ENCODE measurements at places on chromosomes 7 and 10. TPM values are rescaled to one million over a fixed set of nuclear protein-coding genes. Genes with fewer than 3 reads are reported as not detected.

The FRA10AC1 gene
- total RNA-seq, result 6.9 TPM

The RPEL1 gene
- total RNA-seq, result not detected

The HOXA6 gene
- 2.1 TPM for total RNA-seq

The TMEM176A gene
- total RNA-seq, result not detected

The EPHB4 gene
- 84.2 TPM for total RNA-seq

The INSIG1 gene
- total RNA-seq, result 105 TPM

DNA sequence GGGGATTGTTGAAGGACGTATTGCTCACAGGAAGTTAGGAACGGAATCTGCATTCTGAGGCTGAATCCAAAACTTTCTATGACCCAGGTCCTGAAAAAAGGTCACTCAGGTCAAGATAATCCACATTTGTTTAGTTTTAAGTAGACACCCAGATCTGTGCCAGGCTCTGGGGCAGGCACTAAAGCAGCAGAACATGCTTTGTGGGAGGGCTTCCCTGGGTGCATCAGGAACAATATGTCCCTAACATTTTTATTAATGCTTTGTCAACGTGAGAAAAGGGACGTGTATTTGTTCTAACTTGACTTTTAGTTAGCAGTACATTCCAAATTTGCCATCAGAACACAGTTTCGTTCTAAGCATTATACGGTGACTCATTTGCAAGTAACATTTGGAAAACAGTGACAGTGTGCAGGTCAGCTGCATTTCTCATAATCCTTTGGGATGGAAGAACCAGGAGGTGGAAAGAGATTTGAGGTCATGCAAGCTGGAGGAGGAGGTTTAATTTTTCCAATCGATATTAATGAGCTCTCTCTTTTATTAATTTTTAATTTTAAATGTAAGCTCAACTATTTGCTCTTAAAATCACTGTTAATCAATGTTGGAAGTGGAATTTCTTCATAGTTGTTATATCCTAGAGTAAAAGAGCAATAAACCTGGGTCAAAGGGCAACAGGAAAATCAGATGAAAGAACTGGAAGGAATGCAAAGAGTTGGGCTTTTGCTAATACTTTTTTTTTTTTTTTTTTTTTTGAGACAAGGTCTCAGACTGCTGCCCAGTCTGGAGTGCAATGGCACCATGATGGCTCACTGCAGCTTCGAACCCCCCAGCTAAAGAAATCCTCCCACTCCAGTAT is 35.0 kb downstream of the TAS2R41 start:
- DNase-seq, result peak; percentile 78

DNA sequence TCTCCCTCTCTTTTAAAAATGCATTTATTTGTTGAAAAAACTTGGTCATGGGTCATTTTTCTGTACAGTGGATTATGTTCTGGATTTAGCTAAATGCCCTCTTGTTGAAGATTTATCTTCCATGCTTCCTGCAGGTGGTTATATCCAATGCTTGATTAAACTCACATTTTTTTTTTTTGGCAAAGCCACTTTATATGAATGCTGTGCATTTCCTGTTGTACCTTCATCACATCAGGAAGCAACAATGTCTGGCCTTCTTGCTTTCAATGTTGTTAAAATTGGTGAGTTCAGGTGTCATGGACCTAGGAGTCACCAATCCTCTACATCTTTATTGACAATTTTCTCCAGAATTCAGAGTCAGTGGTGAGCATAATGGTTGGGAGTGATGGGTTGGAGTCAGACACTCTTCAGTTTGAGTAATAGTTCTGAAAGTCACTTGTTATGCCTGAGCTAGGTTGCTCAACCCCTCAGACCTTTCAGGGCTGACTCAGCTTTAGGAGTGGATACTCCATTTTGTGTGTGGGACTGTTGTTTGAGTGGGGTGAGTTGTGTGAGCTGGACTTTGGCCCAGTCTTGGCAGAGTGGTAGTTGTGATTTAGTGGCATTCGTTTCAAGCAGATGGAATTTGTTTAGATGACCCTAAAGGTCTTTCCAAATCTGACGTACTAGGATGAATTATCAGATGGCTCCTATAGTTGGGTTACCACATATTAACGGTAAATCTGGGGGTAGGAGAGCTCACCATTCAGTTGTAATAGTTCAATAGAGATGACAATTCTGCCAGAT is 213.5 kb upstream of the ZNF32 start:
- peak; percentile 68 for DNase-seq

DNA sequence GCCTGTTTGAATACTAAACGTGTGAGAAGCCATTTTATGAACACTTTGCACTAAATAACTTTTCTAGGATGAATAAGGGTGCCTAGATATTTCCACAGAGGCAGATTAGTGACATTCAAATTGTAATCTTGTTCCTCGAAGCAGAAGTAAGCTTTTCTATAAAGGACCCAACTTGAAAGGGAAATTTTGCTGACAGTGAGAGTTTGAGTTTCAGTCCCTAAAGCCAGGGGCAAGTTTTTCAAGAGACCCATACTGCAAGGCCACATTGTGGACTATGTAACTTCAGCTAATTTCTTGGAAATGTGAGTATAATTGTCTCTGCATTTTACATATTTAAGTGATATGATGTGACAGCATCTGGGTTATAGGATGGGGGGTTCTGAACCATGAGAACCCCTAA is 387.2 kb upstream of the ETV1 start:
- no peak for DNase-seq

- DNase-seq, result no peak
Measured at GRCh38 chr7:47663213-47663612, 81.3 kb upstream of the TNS3 start.

DNA sequence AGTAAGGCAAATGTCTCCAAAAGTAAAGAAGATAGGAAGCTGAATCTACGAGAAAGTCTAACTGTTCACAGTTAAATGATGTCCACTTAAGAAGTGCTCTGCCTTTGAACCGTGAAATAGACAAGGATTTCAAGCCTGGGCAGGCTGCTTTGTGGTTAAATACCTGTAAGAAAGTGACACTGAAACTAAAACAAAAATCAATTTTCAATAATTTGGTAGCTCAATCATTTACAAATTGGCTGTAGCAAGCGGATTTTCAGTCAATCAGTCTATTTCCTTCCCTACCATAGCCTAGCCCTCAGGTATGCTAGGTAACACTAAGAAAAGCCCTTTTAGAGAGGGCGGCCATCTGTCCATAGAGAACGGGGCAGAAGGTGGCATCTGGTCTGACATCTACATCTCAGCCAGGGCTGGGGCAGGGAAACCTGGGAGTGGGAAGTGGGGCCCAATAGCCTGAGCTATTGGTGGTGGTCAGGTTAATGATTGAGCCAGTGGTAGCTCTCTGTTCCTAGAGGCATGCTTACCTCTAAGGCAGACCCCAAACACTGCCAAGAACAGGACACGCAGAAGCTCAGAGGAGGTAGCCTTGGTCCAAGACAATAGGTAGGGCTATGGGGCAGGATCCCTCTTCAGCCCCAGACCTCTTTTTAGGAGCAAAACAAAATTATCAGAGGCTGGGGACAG is 223.2 kb downstream of the CCSER2 start:
- DNase-seq, result no peak

DNA sequence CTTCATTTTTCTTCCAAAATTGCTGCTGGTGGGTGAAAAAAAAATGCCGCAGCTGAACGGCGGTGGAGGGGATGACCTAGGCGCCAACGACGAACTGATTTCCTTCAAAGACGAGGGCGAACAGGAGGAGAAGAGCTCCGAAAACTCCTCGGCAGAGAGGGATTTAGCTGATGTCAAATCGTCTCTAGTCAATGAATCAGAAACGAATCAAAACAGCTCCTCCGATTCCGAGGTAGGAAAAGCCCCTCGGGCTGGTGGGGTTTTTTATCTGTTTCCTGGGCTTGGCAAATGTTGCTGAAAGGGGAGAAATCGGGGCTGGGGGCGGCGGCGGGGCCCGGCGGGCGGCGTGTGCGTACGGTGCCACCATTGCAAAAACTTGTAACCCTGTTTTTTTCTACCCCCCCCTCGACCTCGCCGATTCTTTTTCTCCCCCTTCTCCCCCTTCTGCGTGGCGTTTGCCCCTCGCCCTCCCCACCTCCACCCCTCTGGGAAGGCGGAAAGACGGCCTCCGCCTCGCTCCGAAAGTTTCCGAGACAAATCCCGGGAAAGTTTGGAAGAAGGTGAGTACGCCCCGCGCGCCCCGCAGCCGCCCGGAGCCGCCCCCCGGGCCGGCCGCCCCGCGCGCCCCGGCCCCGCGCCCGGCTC is 789 bp downstream of the TCF7L2 start:
- DNase-seq, result peak; percentile 40

- DNase-seq, result no peak
Measured at GRCh38 chr10:30386801-30387588, 37.9 kb upstream of the MTPAP start.

DNA sequence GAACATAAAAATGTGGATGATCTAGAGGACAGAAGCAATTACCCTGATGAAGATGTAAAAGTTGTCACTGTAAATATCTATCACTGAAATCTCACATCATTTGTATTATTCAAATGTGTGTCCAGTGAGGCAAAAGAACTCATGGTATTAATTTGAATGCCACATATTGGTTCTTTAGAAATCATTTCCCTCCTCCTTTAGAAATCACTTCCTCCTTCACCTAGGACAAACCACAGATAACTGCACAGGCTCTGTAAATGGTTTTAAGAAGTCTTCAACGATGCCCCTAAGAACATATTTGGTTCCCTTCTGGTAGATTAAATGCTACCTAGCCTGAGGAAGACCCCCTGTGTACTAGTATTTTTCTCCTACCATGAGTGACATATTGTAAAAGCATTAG is 33.1 kb upstream of the ZNF518A start:
- DNase-seq, result no peak

DNA sequence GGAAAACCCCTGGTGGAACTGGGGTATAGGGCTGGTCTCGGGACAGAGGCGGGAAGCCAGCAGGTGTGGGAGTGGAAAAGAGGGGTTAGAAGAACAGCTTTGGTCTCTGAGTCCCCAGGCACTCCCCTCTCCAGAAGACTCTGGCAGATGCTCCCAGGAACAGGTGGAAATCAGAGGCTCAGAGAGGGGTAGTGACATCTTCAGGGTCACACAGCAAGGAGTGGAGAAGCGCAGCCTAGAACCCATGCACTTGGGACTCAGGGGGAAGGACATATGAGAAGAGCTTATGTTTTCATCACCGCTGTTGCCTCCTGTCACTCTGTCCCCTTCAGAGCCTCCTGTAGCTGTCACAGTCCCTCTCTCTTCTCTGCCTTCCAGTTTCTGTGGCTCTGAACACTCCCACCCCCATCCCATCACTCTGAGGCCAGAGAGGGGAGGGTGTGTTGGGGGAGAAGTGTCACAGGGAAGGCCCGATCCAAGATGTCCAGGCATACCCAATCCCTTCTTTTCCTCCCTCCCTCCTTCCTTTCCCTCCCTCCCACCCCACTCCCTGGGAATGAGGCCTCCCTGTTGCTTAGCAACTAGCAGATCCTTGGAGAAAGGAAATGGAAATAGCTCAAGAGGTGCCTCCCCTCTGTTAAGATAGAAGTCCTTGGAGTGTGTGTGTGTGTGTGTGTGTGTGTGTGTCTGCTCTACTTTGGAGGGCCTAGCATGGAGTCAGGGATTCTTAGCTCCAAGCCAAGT is 32.0 kb downstream of the SRRM3 start:
- DNase-seq, result no peak

- no peak for DNase-seq
Measured at GRCh38 chr10:101601541-101601940, 13.4 kb downstream of the DPCD start.

DNA sequence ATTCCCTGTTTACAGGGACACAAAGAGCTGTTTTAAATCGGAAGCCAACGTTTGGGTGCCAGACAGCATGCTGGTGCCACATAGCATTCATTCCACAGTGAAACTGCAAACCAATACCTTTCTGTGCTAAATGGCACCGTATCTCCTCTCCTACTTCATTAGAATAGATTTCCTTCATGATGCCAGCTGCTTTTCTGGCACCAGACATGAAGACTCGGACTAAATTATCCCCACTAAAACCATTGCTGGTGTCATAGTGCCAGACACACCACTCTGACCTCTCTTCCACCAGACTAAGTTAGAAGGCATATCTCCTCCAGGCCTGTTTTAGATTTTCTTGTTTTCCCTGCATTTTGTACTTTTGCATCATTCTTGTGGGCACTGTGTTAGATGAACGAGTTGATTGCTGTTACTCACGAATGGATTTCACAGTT is 155.1 kb downstream of the ETV1 start:
- no peak for DNase-seq

- DNase-seq, result peak; percentile 100
Measured at GRCh38 chr7:94183289-94183749, 179.2 kb upstream of the BET1 start.

- DNase-seq, result no peak
Measured at GRCh38 chr10:132156382-132156781, 30.4 kb upstream of the DPYSL4 start.

GRCh38 chr7:137875746-137876145 is 29.0 kb upstream of the DGKI start:
- no peak for DNase-seq

DNA sequence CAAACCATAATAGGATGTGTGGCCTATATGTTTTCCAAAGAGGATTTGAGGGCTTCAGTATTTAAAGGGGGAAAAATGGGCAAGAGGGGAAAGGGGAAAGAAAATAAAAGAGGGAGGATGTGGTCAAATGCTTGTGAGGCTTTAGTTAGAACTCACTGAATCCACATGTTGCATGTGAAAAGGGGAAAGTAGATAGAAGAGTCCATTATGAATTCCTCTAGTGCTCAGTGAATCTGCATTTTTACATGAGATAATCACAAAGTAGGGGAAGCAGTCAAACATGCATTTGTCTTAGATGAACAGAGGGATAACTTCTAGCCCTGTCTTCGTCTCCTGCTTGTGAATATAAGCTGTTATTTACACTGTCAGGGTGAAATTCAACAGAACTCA is 24.6 kb upstream of the AKAP9 start:
- DNase-seq, result no peak

DNA sequence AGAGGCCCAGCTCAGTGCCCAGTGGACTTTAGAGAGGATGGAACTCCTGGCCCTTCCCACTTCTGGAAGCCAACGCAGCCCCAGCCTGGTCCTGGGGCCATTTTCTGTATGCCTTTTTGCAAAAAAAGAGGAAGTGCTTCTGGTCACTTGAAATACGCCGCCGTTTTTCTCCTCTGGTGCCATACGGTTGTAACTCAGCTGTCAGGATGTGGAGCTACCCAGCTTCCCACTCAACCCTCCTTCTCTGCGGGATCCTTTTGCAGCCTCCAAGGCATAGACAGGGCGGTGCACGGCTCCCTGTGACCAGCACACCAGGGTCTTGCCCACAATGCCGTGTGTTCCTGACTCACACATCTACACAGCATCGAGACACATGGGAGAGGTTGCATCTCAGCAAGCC is 369.6 kb downstream of the TCERG1L start:
- no peak for DNase-seq

- DNase-seq, result no peak
Measured at GRCh38 chr7:143389316-143390103, 8.4 kb downstream of the ZYX start.

- no peak for DNase-seq
Measured at GRCh38 chr10:12829831-12830390, 171.6 kb downstream of the CCDC3 start.
